Right renal pelvis (tissue), 4 donors: ENCODE measurements at places on chromosomes 13 and 19. TPM values are rescaled to one million over a fixed set of nuclear protein-coding genes. Genes with fewer than 3 reads are reported as not detected.

UHRF1 gene
- polyA plus RNA-seq = 35.4 TPM

CKM gene
- 0.72 TPM for polyA plus RNA-seq

SPART gene
- polyA plus RNA-seq = 81.2 TPM

DNA sequence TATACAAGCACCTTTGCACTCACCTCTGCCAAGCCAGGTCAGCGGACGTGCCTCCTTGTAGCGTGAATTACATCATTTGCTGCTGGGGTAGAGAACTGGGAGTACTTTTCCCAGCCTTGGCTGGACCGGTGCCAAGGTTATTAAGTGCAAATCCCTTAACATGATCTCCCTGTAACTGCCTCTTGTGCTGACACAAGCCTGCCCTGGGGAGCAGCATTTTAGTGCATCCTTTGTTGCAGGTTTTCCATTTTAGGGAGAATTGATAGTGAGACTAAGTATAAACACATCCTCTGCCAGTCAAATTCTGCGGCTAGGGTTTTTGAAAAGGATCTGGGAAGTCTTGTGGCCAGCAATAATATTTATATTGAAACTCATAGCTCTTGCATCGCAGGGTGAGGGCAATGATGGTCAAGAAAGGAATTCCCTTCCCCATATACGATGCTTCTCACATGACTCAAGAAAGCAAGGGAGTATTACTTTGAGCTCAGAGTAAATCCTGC lies 32.7 kb upstream of the DCLK1 start:
- DNase-seq = peak; percentile 46

- no peak for DNase-seq
Measured at GRCh38 chr19:3722443-3723109, 14.4 kb downstream of the TJP3 start.

DNA sequence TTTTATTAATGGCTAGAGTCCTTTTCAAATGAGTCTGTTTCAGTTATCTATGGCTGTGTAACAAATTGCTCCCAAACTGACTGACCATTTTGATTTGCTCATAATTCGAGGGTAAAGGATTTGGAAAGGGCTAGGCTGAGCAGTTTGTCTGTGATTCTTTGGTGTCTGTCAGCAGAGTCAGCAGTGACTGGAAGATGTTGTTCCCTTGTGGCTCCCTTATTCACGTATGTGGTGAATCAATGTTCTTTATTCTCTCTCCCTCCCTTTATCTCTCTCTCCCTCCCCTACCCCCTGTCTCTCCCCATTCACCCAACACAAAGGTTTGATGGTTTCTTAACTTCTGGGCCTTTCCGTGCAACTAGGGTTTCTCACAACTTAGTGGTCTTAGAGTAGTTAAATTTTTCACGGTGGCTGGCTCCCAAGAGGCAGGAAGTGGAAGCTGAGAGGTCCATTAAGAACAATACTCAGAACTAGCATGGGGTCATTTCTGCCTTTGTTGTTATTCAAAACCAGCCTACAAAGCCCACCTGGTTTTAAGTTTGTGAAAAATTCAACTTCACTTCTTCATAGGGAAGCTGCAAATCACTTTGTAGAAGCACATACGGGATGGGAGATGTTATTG lies 772.5 kb upstream of the SLITRK1 start:
- DNase-seq = no peak
